ENCODE measurements at places on chromosomes 2 and 18.
A peak's percentile ranks its signal among the peaks of the same experiment; 100 is the strongest.

DNA sequence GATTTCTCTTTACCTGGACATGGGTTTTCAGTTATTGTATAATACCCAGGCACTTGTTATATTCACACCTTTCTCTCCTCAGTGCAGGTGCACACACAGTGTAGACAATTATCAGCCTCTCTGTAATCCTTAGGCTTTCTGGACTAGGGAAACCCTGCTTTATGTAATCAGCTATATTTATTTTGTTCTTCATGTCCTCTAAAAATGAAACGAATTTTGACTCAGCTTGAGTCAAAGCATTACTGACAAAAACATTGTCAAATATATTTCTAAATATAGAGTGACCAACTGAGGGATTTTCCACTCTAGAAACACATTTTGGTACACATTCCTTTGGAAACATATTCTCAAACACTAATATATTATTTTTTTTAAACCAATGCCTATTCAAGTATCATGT is 144.8 kb upstream of the GULP1 start:
- H3K4me3 ChIP-seq, result no peak overlapping the region
- H3K4me1 ChIP-seq, result no peaks in the 10 kb centered on the region
- H3K27me3 ChIP-seq, result no peaks in the 10 kb centered on the region
- DNase-seq, result no peak
- no peaks in the 10 kb centered on the region for H3K36me3 ChIP-seq

- H3K27ac ChIP-seq, result no peak overlapping the region
- H3K27me3 ChIP-seq, result no peaks in the 10 kb centered on the region
- DNase-seq, result no peak
These were observed 52.8 kb upstream of the IL1RL1 start for GRCh38 chr2:102258386-102259074.

GRCh38 chr18:33821503-33821902 is 243.5 kb downstream of the ASXL3 start:
- no peak overlapping the region for H3K27ac ChIP-seq
- H3K27me3 ChIP-seq, result no peaks in the 10 kb centered on the region
- peak; percentile 24 for DNase-seq
- no peaks in the 10 kb centered on the region for H3K4me1 ChIP-seq
- no peaks in the 10 kb centered on the region for H3K36me3 ChIP-seq
- H3K4me3 ChIP-seq, result no peak overlapping the region

- no peak overlapping the region for H3K4me3 ChIP-seq
- H3K4me1 ChIP-seq, result no peaks in the 10 kb centered on the region
- H3K27me3 ChIP-seq, result no peaks in the 10 kb centered on the region
- DNase-seq, result no peak
- no peaks in the 10 kb centered on the region for H3K36me3 ChIP-seq
These were observed 15.1 kb downstream of the MYCN start for GRCh38 chr2:15955232-15955988.

DNA sequence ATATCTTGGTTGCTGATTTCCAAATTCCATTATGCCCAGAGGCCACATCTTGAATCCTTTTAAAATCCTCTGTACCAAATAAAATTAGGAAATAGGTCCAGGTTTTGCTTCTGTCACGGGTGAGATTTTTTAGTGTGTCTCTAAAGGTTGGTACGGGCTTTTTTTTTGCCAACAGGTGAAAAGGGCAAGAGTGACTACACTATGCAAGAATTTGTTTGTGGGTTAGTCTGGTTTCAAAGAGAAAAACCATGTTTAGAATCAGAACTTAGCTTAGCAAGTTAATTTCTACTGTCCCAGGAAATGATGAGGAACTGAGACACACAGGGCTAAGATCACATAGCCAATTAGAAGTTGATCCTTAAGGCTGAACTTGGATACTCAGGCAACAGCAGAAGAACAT is 41.7 kb downstream of the POLR1A start:
- no peak for DNase-seq
- H3K36me3 ChIP-seq, result peaks cover 18% of the 10 kb centered on the region
- peaks cover 3% of the 10 kb centered on the region for H3K4me1 ChIP-seq
- H3K27ac ChIP-seq, result peak overlapping the region; percentile 78
- H3K4me3 ChIP-seq, result no peak overlapping the region

DNA sequence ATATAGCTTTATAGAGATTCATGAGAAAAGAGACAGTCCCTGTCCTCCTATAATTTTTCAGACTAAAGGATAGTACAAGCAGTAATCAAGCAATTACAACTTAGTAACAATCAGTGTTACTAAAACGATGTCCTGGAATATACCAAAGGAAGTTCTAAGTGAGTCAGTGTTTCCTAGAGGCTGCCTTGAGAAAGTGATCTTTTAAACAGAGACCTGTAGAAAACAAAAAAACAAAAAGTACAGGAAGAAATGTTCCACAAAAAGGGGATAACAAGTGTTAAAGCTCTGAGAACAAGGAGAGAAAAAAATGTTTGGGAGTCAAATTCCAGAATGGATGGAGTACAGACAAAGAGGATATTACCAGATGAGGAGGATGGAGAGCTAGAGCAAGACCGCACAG is 556.4 kb downstream of the ERBB4 start:
- H3K36me3 ChIP-seq, result no peaks in the 10 kb centered on the region
- no peak for DNase-seq
- no peak overlapping the region for H3K27ac ChIP-seq
- H3K4me1 ChIP-seq, result no peaks in the 10 kb centered on the region
- no peak overlapping the region for H3K4me3 ChIP-seq

- peak; percentile 17 for DNase-seq
- H3K27me3 ChIP-seq, result no peaks in the 10 kb centered on the region
- H3K36me3 ChIP-seq, result no peaks in the 10 kb centered on the region
- H3K4me1 ChIP-seq, result peaks cover 1% of the 10 kb centered on the region
These were observed 335.2 kb downstream of the LPIN1 start for GRCh38 chr2:12081481-12082210.

GRCh38 chr2:204888222-204888621 is 342.9 kb downstream of the PARD3B start:
- H3K27ac ChIP-seq, result peak overlapping the region; percentile 35
- no peaks in the 10 kb centered on the region for H3K27me3 ChIP-seq
- H3K4me1 ChIP-seq, result peaks cover 4% of the 10 kb centered on the region
- H3K4me3 ChIP-seq, result no peak overlapping the region
- no peaks in the 10 kb centered on the region for H3K36me3 ChIP-seq

DNA sequence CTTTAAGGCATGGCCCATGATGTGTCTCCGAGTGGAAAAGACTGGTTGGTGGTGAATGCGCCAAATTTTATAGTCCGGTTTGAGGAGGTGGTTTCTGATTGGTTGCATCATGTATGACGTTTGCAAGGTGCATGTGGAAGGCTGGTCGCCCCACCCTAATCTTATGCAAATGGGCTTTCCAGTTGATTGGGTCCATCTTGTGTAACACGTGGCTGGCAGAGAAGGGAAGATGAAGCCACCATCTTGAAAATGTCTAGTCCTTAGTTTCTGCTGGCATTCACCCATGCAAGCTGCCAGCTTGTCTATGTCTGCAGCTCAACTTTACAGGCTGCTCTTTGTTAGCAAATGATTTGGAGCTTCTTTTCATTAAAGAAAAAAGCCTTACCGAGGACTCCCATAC is 132.2 kb downstream of the PIK3C3 start:
- no peak for DNase-seq
- no peaks in the 10 kb centered on the region for H3K36me3 ChIP-seq
- H3K4me1 ChIP-seq, result peaks cover 9% of the 10 kb centered on the region
- no peak overlapping the region for H3K4me3 ChIP-seq
- no peaks in the 10 kb centered on the region for H3K27me3 ChIP-seq

- no peaks in the 10 kb centered on the region for H3K4me1 ChIP-seq
- H3K36me3 ChIP-seq, result no peaks in the 10 kb centered on the region
- no peaks in the 10 kb centered on the region for H3K27me3 ChIP-seq
- DNase-seq, result no peak
- no peak overlapping the region for H3K27ac ChIP-seq
These were observed 571.7 kb upstream of the FANCL start for GRCh38 chr2:58812771-58813344.

DNA sequence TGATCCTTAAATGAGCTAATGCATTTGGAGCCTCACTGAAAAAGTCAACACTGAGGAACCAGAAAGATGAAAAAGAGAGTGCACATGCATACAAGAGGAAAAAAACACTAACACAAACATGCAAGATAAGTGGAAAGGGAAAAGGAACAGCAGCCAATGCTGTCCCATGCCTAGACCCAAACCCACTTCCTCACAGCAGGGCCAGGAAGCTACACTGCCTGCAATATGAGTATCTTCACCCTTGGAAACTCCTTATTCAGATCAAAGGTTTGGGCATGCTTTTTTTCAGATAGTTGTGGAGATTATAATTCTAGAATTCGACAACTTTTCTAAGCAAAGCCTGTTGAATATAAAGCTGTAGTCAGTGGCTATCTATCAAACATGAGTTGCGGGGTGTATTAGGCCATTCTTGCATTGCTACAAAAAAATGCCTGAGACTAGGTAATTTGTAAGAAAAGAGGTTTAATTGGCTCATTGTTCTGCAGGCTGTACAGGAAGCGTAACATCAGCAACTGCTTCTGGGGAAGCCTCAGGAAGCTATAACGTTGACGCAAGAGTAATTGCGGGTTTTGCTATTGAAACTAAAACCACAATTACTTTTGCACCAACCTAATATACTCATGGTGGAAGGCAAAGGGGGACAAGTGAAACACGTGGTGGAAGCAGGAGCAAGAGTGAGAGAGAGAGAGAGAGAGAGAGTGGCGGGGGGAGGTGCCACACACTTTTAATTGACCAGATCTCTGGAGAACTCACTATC is 138.2 kb downstream of the MBD2 start:
- H3K36me3 ChIP-seq, result no peaks in the 10 kb centered on the region
- H3K4me1 ChIP-seq, result no peaks in the 10 kb centered on the region
- DNase-seq, result no peak
- H3K27me3 ChIP-seq, result no peaks in the 10 kb centered on the region

- peaks cover 16% of the 10 kb centered on the region for H3K4me1 ChIP-seq
- H3K27ac ChIP-seq, result no peak overlapping the region
- DNase-seq, result no peak
- H3K4me3 ChIP-seq, result no peak overlapping the region
- H3K36me3 ChIP-seq, result no peaks in the 10 kb centered on the region
These were observed 86.8 kb upstream of the SH3BP4 start for GRCh38 chr2:234865040-234865439.

DNA sequence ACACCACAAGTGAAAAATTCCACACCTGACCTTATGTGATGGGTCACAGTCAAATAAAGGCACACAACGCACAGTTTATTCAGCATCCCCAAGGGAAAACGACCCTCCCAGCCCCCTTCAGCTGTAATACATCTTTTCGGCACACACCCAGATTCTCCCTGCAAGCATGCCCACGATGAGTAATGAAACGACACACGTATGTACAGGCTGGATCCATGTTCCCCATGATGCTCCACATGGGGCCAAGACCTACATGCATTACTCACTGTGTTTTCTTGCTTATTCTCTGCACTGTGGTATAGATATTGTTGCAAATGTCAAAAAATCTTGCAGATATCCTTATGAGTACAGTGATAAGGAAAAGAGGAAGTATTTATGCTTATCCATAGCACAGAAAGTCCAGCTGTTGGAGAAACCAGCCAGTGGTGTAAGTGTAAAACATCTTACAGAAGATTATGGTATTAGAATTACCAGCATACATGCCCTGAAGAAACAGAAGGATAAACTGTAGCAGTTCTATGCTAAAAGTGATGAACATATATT is 32.5 kb upstream of the SGPP2 start:
- no peaks in the 10 kb centered on the region for H3K36me3 ChIP-seq
- H3K27me3 ChIP-seq, result no peaks in the 10 kb centered on the region
- DNase-seq, result no peak
- no peak overlapping the region for H3K27ac ChIP-seq
- no peaks in the 10 kb centered on the region for H3K4me1 ChIP-seq

GRCh38 chr2:120320318-120320851 is 25.6 kb upstream of the INHBB start:
- DNase-seq, result no peak
- no peaks in the 10 kb centered on the region for H3K36me3 ChIP-seq
- no peaks in the 10 kb centered on the region for H3K27me3 ChIP-seq
- H3K27ac ChIP-seq, result no peak overlapping the region
- H3K4me1 ChIP-seq, result peaks cover 2% of the 10 kb centered on the region

DNA sequence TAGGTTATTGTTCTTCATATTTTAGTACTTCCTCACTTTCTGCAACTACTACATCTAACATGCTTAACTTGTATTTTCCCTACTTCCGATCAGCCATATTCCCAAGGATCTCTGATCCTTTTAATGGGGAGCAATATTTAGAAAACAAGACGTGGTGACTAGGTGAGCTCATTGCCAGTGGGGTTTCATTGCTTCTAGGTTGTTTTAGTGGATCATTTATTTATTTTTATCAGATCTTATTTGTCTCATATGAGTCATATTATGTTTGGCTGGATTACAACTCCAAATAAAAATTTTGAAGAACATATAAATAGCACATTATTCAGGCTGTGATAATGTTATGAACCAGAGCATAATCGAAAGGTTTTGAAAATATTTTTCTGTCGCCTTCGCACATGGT is 480.9 kb upstream of the TMEFF2 start:
- no peak overlapping the region for H3K4me3 ChIP-seq
- DNase-seq, result no peak
- no peaks in the 10 kb centered on the region for H3K4me1 ChIP-seq
- H3K36me3 ChIP-seq, result no peaks in the 10 kb centered on the region
- H3K27ac ChIP-seq, result no peak overlapping the region

GRCh38 chr18:45284174-45284573 is 331.1 kb upstream of the SLC14A2 start:
- H3K27ac ChIP-seq, result no peak overlapping the region
- H3K4me1 ChIP-seq, result no peaks in the 10 kb centered on the region
- DNase-seq, result no peak
- no peaks in the 10 kb centered on the region for H3K36me3 ChIP-seq

GRCh38 chr2:25698752-25699151 is 25.4 kb upstream of the DTNB start:
- H3K4me1 ChIP-seq, result no peaks in the 10 kb centered on the region
- no peak overlapping the region for H3K4me3 ChIP-seq
- no peak overlapping the region for H3K27ac ChIP-seq
- no peaks in the 10 kb centered on the region for H3K36me3 ChIP-seq

DNA sequence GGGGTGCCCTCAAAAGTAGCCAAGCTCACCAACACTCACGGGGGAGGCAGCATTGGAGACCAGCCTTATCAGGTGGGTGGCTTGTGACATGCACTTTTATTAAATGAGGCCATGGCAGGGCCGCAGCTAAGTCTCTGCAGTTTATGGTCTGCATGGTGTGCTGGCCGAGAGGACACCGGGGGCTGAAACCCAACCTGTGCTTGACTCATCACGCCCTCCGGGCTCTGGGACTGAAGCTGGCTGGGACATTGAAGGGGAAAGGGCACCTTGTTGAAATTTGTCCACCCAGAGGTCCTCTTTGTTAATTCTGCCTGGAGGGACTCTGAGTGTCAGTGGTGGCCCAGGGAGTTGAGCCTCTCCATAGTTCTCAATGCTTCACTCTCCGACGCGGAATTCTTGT is 17.7 kb upstream of the NTSR2 start:
- peak; percentile 69 for DNase-seq
- no peaks in the 10 kb centered on the region for H3K27me3 ChIP-seq
- H3K27ac ChIP-seq, result no peak overlapping the region
- H3K4me3 ChIP-seq, result no peak overlapping the region
- no peaks in the 10 kb centered on the region for H3K36me3 ChIP-seq
- peaks cover 3% of the 10 kb centered on the region for H3K4me1 ChIP-seq

- no peaks in the 10 kb centered on the region for H3K27me3 ChIP-seq
- H3K4me3 ChIP-seq, result no peak overlapping the region
- H3K4me1 ChIP-seq, result no peaks in the 10 kb centered on the region
- no peak overlapping the region for H3K27ac ChIP-seq
- H3K36me3 ChIP-seq, result no peaks in the 10 kb centered on the region
These were observed 79.3 kb upstream of the ASAP2 start for GRCh38 chr2:9127316-9127715.

Data from trophoblast cell (in vitro differentiated cells and primary cell).